Dermis blood vessel endothelial cell (primary cell): ENCODE measurements at places on chromosomes 4 and X. TPM values are rescaled to one million over a fixed set of nuclear protein-coding genes. Genes with fewer than 3 reads are reported as not detected.

DNA sequence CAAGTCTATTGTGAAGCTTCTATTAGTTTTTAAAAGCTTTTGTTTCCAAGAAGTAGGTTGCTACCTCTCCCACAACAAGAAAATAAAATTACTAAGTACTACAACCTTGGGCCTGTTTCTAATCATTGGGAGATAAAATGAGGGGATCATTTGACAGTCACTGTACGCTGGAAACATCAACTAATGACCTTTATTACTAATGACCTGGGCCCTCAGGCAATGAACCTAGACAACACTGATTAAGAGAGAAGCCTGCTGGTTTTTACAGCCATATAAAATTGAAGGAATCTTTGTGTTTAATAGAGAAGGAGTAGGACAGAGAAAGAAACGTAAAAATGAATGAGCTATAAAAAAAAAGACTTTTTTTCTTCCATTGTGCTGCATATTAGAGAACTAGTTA lies 1000.9 kb downstream of the STPG2 start:
- no peak for DNase-seq

DNA sequence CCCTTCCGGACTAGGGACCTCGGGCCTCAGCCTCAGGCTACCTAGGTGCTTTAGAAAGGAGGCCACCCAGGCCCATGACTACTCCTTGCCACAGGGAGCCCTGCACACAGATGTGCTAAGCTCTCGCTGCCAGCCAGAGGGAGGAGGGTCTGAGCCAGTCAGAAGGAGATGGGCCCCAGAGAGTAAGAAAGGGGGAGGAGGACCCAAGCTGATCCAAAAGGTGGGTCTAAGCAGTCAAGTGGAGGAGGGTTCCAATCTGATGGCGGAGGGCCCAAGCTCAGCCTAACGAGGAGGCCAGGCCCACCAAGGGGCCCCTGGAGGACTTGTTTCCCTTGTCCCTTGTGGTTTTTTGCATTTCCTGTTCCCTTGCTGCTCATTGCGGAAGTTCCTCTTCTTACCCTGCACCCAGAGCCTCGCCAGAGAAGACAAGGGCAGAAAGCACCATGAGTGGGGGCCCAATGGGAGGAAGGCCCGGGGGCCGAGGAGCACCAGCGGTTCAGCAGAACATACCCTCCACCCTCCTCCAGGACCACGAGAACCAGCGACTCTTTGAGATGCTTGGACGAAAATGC lies at the start of gene WAS:
WAS (plus strand) TSS at position 389 of the 572 bp plus-strand sequence; CDS start at position 444, 55 bp downstream.
- DNase-seq: no peak

- DNase-seq: peak; percentile 16
Observed at GRCh38 chrX:46268412-46268811, 276.8 kb downstream of the ZNF674 start.

DNA sequence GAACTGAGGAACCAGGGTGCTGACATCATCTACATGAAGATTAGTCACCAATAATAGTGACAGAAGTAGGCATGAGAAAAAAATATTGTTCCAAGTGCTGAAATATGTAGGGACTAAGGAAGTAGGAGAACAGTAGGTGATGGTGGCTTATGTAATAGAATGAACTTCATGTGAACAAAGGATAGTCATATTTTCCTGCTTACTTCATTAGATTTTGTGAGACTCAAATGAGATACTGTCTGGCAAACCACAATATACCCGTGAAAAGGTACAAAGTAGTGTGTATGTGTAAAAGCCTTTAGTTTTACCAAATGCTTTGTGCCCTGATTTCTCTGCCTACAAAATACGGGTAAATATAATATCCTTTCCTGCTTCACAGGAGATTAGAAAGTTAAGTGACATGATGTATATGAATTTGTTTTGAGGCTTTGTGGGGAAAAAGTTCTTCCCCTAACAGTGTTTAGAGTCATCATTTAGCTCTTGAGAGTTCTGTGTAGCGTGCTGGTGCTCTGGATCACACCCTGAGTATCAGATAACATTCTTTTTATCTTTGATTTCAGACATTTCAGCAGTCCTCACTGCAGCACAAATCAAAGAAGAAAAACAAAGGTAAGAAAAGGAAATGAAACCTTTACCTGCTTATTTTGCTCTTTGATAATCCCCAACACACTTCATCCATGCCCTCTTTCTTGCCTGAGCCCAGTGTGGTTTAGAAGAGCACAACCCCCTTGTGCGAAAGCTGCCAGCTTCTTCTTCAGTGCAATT lies 67.9 kb downstream of the KLHL34 start:
- no peak for DNase-seq

GRCh38 chr4:37628977-37629609 lies 57.1 kb downstream of the RELL1 start:
- DNase-seq: peak; percentile 67

- DNase-seq: no peak
Observed at GRCh38 chr4:57280481-57280880, 170.3 kb upstream of the IGFBP7 start.

GRCh38 chr4:182018691-182019090 lies 224.5 kb upstream of the TENM3 start:
- DNase-seq: no peak

DNA sequence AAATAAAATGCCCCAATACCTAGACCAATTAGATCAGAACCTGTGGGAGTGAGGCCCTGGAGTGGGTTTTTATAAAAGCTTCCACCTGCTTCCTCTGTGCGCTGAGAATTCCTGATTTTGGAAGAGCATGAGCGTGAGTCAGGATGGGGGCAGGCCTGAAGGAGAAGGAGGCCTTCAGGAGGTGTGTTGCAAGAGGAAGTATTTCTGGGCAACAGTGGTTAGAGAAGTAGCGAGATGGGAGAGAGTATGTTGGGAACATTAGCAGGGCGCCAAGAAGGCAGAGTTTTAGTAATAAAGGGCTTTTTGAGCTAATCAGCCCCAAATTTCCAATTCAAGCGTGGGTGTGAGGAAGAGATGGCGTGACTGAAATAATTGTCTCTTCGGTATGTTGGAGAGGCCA lies 349.8 kb downstream of the UNC5C start:
- no peak for DNase-seq

- DNase-seq: no peak
Observed at GRCh38 chr4:153988492-153989363, 199.8 kb upstream of the SFRP2 start.

DNA sequence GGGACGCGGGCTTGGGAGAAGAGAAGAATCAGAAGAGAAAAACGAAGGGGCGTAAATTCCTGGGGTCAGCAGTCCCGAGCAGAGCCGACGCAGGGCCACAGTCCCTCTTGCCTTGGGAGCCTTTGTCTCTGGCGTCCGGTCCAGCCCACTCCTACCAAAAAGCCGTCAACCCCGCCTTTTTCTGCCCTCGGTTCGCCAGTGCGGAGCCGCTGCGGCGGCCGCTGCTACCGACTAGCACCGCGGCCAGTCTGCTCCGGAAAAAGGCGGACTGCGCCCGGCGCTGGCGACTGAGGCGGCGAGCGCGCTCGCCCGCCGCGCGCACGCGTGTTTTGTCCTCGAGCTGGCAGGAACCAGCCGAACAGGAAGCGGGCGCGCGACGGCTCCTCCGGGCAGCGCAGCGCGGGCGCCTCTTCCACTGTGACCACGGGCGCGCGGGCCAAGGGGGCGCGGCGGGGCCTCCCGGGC lies 502 bp downstream of the HNRNPDL start:
- no peak for DNase-seq

GRCh38 chr4:25817059-25817681 lies 45.6 kb downstream of the SEL1L3 start:
- DNase-seq: no peak

GRCh38 chr4:151165205-151166000 lies 66.0 kb downstream of the RPS3A start:
- DNase-seq: no peak

GRCh38 chr4:188214861-188215260 lies 75.6 kb downstream of the TRIML1 start:
- no peak for DNase-seq

- DNase-seq: peak; percentile 1
Observed at GRCh38 chr4:113476800-113477199, 284.7 kb downstream of the CAMK2D start.

DNA sequence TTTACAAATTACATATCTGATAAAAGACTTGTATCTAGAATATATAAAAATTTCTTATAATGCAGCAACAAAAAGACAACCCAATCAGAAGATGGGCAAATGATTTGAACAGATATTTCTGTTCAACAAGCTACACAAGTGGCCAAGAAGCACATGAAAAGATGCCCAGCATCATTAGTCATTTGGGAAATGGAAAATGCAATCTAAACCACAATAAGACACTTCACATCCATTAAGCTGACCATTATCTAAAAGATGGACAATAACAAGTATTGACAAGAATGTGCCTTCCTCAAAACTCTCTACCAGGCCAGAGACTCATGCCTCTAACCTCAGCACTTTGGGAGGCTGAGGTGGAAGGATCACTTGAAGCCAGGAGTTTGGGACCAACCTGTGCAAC lies 53.9 kb downstream of the SPINK2 start:
- DNase-seq: no peak

GRCh38 chr4:144507311-144508101 lies 138.4 kb upstream of the HHIP start:
- no peak for DNase-seq

DNA sequence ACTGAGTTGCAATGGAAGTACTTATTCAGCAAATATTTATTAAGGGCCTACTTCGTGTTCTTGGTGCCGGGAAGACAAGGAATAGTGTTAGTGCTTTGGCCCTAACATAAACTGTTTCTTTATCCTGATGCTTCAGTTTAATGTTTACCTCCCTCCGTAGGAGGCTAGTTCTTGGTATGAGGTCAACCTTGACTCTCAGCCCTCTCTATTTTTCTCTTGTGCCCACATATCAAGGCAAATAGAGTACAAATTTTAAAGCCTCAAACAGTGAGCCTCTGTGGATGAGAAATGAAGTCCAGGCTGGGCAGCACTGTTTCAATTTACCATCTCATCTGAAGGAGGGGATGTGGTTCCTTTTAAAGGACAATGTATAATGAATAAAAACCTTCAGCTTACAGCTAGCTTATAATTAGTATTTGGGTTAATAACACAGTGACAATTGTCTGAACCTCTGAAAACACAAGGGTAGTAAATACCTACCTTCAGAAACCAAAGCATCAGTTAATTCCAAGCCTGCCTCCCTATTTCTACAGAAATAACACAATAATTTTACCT lies 68.5 kb downstream of the SH3RF1 start:
- no peak for DNase-seq

- no peak for DNase-seq
Observed at GRCh38 chr4:6182376-6183280, 17.7 kb downstream of the JAKMIP1 start.

DNA sequence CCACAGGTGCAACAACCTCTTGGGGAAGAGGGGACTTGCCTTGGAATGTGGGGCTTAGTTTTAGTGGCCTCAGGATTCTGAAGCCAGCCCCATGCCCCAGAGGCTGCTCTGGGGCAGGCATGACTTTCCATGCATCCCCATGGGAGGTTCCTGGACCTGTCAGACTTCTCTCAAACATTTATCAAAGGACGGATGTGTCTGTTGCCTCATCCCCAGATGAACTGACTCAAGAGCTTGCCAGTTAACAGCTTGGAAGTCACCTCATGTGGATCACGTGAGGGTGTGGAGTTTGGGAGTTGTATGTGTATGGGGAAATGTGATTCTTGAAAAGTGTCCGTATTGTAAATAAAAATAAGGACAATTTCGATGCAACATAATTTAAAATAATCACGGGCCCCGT lies 341.5 kb downstream of the ARHGAP10 start:
- no peak for DNase-seq

GRCh38 chrX:70280573-70280972 lies 1.4 kb upstream of the RAB41 start:
- no peak for DNase-seq

- peak; percentile 88 for DNase-seq
Observed at GRCh38 chr4:124640022-124640730, 72.4 kb downstream of the ANKRD50 start.

DNA sequence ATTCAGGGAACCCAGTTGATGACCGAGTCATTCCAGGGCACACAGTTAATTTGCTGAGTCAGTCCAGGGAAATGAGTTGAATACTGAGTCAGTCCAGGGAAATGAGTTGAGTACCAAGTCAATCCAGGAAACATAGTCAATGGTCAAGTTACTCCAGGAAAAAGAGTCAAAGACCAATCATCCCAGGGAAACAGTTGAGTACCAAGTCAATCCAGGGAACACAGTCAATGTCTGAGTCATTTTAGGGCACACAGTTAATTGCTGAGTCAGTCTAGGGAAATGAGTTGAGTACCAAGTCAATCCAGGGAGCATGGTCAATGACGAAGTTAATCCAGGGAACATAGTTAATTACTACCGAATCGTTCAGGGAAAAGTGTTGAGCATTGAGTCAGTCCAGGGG lies 754.4 kb downstream of the NLGN4X start:
- no peak for DNase-seq

DNA sequence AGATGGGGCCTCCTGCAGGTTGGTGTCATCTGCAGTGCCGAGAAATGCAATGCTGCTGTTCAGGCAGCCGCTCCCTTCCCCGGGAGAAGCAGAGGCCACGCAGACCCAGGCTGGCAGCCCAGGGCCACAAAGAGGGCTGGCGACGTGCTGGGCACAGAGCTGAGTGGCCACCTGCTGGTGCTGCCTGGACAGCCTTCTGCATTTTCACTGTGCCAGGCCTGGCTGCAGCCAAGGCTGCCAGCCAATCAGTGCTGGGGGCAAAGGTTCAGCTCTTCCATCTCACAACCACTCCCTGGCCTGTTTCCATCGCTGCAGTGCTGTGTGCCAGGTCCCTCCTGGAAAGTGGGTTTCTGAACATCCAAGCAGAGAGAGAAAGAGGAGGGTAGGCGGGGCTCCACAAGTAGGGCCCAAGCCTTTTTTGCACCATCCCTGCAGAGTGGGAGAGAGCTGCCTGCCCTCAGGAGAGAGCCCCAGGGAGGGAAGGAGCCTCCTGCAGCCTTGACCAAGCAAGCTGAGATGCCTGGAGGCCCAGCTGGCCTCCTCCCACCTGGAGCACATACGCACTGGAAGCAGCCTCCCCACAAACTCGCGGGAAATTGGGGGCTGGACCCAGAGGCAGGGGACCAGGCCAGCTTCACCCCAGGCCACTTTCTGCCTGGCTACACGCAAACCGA lies 20.1 kb downstream of the ADRA2C start:
- DNase-seq: peak; percentile 3

DNA sequence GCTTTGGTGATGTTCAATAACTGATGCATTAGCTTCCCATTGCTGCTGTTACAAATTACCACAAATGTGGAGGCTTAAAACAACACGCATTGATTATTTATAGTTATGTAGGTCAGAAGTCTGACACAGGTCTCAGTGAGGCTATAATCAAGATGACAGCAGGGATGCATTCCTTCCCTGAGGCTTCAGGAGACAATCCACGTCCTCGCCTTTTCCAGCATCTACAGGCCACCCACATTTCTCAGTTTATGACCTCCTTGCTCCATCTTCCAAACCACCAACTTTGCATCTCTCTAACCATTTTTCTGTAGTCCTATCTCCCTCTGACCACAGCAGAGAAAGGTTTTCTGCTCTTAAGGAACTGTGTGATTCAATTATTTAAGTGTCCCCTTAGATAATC lies 92.5 kb downstream of the GASK1B start:
- no peak for DNase-seq

PDK3 gene
- 7.3 and 8.6 TPM in 2 replicates for total RNA-seq

NWD2 gene
- not detected in 2 replicates for total RNA-seq

NAT8L gene
- under 0.01 TPM in 2 replicates for total RNA-seq

CSAG3 gene
- total RNA-seq: not detected in 2 replicates

GPR143 gene
- 2.8 and 6.0 TPM in 2 replicates for total RNA-seq

STARD8 gene
- total RNA-seq: 21.6 and 46.4 TPM in 2 replicates

USP26 gene
- total RNA-seq: not detected in 2 replicates

CACNA1F gene
- under 0.01 and 0.05 TPM in 2 replicates for total RNA-seq

HTR2C gene
- total RNA-seq: not detected in 2 replicates

FRG2 gene
- not detected in 2 replicates for total RNA-seq
